ENCODE measurements at places on chromosomes 16 and 17. TPM values are rescaled to one million over a fixed set of nuclear protein-coding genes. Genes with fewer than 3 reads are reported as not detected.

- no peaks in the 10 kb centered on the region for H3K36me3 ChIP-seq
- no peaks in the 10 kb centered on the region for H3K27me3 ChIP-seq
- H3K27ac ChIP-seq: no peak overlapping the region
- H3K4me1 ChIP-seq: peaks cover 28% of the 10 kb centered on the region
Observed at GRCh38 chr17:29138971-29139691, 41.1 kb downstream of the MYO18A start.

The PIRT gene
- 0.07 TPM for total RNA-seq

DNA sequence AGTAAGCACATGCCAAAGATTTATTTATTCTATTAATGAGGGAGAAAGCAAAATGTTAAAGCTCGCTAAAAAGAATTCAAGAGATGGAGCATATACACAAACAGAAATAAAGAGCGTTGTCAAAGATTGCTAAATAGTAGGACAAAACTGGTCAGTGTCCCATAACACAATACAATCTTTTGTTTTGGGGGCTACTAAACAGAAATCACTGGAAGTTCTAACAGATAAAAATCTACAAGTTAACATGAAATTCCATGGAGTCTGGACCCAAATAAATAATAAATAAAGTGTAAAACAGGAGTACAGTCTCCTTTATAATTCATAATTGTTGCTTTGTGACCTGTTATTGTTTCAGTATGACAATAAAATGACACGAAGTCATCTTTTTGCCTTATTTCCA lies 115.2 kb upstream of the CNTNAP4 start:
- no peaks in the 10 kb centered on the region for H3K36me3 ChIP-seq
- H3K27ac ChIP-seq: no peak overlapping the region
- H3K4me3 ChIP-seq: no peak overlapping the region
- H3K4me1 ChIP-seq: no peaks in the 10 kb centered on the region
- H3K27me3 ChIP-seq: no peaks in the 10 kb centered on the region
- no peak for DNase-seq

The RASL10B gene
- total RNA-seq: 31.7 TPM

The TNFSF13 gene
- 0.86 TPM for total RNA-seq

The KRT24 gene
- total RNA-seq: not detected

The CPNE7 gene
- 2.7 TPM for total RNA-seq

The ERCC4 gene
- 12.9 TPM for total RNA-seq

DNA sequence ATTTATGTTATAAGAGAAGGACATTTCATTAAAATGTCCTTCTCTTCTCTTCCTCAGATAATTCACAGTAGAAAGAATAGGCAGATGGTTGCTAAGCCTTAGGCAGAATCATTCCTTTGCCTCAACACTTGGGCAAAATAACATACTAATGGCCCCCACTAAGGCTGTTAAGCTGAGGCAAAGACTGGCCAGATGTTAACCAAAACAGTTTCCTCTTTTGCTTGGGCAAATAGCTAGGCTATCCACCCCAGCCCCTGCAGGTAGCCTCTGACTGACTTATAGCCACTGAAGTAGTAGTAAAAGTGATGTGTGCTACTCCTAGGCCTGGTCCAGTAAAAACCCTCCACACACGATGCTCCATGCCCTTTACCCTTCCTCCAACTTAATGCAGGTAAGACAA lies 55.2 kb downstream of the SPAG9 start:
- no peak overlapping the region for H3K27ac ChIP-seq
- H3K4me3 ChIP-seq: no peak overlapping the region
- no peak for DNase-seq
- no peaks in the 10 kb centered on the region for H3K27me3 ChIP-seq
- no peaks in the 10 kb centered on the region for H3K36me3 ChIP-seq

DNA sequence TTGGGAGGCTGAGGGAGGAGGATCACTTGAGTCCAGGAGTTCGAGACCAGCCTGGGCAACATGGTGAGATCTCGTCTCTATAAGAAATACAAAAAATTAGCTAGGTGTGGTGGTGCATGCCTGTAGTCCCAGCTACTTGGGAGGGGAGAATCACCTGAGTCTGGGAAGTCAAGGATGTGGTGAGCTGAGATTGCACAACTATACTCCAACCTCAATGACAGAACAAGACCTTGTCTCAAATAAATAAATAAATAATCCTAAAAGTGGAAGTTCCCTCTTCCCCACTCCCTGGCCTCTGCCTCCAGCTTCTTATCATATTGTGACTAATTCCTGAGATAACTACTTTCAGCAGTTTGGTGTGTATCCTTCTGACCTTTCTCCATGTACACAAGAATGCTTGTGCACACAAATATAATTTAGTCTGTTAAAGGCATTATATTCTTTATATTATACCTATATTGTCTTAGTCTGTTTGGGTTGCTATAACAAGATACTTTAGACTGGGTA lies 23.5 kb upstream of the DNAJA2 start:
- DNase-seq: no peak
- H3K4me1 ChIP-seq: no peaks in the 10 kb centered on the region
- no peaks in the 10 kb centered on the region for H3K27me3 ChIP-seq
- no peak overlapping the region for H3K4me3 ChIP-seq
- no peak overlapping the region for H3K27ac ChIP-seq

Measured in neural crest cell (in vitro differentiated cells).